ENCODE measurements at places on chromosomes 12 and 14. TPM values are rescaled to one million over a fixed set of nuclear protein-coding genes. Genes with fewer than 3 reads are reported as not detected.

The CCDC184 gene
- 3.0 TPM for polyA plus RNA-seq

The NRXN3 gene
- 2.6 TPM for polyA plus RNA-seq

The OVCH1 gene
- polyA plus RNA-seq = not detected

The CD69 gene
- not detected for polyA plus RNA-seq

The PLA2G1B gene
- 0.19 TPM for polyA plus RNA-seq

The BAZ1A gene
- polyA plus RNA-seq = 8.0 TPM

The FBXO34 gene
- 7.0 TPM for polyA plus RNA-seq

The CRIP1 gene
- polyA plus RNA-seq = 2.2 TPM

The GPR84 gene
- 0.09 TPM for polyA plus RNA-seq

The PLXNC1 gene
- 0.86 TPM for polyA plus RNA-seq

The A2M gene
- 0.15 TPM for polyA plus RNA-seq

The PRKD1 gene
- polyA plus RNA-seq = 3.6 TPM

The CCDC60 gene
- 0.06 TPM for polyA plus RNA-seq

All from H1 (cell line).